Fibroblast of skin of left biceps (primary cell): ENCODE measurements at places on chromosomes 7 and 10.

GRCh38 chr10:99760321-99760720 lies 22.1 kb upstream of the ABCC2 start:
- no peak for DNase-seq

DNA sequence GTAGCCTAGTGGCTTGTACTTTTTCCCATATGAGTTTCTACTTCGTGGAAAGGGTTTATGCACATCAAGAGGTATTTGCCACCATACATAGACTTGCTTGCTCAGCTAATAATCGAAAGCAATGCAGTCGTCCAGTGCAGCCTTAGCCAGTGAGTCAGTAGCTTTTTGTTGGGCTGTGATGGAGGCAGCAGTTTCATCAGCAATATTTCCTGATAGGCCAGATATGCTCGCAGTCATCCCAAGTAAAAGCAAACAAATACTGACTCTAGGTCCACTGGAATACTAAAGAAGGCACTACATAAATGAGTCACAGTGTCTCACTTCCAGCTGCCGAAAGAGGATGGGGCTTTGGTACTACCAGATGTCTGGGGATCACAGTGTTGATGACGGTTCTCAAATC lies 2.1 kb upstream of the BNIP3 start:
- peak; percentile 57 for DNase-seq

- no peak for DNase-seq
Observed at GRCh38 chr10:34816085-34816496, 995 bp upstream of the PARD3 start.

- no peak for DNase-seq
Observed at GRCh38 chr7:24201226-24201625, 82.8 kb upstream of the NPY start.

DNA sequence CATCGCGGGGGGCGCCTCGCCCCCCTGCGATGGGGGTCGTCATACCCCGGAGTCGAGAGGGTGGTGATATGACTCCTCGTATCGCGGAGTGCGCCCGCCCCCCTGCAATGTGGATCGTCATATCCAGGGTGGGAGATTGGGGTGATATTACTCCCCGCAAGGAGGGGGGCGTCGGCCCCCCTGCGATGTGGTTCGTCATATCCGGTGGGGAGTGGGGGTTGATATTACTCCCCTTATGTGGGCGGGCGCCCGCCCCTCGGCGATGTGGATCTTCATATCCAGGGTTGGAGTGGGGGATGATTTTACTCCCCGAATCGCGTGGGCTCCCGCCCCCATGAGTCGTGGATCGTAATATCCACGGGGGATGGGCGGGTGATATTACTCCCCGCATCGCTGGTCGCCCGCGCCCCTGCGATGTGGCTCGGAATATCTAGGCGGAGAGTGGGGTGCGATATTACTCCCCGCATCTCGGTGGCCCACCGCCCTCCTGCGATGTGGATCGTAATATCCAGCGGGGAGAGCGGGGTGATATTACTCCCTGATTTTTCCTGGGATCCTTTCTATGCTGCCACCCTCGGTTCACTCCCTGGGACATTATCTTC lies 36.9 kb downstream of the MEIG1 start:
- DNase-seq: no peak

DNA sequence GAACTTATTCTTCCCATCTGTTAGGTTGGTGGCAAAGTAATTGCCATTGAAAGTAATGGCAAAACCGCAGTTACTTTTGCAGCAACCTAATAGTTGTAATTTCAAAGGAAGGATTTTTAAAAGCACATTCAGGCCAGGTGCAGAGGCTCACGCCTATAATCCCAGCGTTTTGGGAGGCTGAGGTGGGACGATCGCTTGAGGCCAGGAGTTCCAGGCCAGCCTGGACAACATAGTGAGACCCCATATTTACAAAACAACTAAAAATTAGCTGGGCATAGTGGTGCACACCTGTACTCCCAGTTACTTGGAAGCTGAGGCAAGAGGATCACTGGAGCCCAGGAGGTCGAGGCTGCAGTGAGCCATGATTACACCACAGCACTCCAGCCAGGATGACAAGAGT lies 374.9 kb downstream of the GALNT17 start:
- no peak for DNase-seq

GRCh38 chr7:132697003-132697402 lies 120.7 kb upstream of the PLXNA4 start:
- DNase-seq: no peak

DNA sequence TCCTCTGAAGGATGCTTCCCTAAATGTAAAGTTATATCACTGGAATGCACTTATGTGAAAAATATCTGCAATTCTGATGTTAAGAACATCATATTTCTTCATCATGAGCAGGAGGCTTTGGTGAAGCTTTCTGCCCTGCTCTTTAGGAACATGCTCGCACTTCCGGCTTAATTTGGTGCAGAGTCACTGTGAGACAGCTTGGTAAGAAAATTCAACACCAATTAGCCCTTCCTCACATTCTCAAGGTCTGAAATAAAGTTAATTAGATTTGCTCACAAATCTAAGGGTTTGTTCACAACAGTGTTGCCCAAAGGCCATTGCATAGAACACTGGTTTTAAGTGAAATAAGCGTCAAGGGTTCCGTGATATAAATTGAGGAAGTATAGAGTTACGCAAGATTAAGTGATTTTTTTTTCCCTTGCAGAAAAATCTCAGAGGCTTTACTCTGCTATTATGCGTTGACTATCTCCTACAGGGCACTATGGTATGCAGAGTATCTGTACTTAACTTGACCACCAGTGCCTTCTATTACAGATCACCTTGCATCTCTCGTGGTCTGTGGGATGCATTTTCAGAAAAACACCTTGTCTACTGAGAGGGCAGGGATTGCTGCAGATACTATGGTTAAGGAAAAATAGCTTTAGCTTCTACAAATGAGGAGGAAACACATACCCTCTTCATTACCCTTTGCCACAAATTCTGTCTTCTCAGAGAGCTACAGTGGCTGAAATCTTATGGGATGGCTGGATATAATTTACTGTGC lies 953.9 kb downstream of the TYW1 start:
- no peak for DNase-seq

DNA sequence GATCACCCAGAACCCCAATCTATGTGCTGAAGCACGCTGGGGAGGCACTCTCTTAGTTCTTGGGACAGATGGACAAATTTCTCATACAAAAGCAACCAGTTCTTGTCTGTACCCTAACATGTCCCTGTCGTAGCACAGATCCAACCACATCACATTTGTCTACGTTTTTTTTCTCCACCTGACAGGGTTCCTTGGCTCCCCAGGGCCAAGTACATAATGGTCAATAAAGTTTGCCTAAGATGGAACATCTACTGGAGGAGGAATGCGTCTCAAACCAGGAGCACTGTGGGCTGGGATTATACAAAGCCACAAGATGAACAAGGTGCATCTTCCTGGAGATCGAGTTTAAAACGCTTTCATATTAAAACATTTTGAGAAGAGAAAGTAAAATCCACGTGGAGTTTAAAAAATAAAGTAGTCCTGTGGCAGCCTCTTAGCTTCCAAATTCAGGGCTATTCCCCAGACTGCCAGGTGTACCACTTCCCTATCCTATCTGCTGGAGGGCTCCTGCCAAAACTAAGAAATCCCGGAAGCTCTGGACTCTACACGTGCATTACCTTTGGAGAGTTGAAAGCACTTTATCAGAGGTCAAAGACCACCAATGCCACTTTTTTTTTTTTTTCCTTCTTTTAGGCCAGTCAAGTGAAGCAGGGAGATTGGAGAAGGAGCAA lies 1.4 kb downstream of the TMEM243 start:
- no peak for DNase-seq

DNA sequence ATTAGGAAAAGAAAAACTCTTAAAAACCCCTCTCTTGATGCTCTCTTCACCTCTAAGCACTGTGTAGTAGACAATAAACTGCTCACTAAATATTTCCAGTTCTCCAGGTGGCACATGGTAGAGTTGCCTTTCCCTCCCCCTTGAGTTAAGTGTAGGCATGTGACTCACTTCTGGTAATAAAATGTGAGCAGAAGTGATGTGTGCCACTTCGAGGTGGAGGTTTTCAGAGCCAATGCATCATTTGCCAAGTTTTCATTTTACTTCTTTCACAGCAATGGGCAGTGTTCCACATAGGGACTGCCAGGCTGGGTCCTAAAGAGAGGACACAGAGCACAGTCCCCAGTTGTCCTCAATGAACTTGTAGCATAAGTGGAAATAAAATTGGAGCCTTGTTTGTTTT lies 131.6 kb upstream of the NPY start:
- DNase-seq: no peak

- no peak for DNase-seq
Observed at GRCh38 chr7:100220586-100221230, 959 bp downstream of the PVRIG start.

DNA sequence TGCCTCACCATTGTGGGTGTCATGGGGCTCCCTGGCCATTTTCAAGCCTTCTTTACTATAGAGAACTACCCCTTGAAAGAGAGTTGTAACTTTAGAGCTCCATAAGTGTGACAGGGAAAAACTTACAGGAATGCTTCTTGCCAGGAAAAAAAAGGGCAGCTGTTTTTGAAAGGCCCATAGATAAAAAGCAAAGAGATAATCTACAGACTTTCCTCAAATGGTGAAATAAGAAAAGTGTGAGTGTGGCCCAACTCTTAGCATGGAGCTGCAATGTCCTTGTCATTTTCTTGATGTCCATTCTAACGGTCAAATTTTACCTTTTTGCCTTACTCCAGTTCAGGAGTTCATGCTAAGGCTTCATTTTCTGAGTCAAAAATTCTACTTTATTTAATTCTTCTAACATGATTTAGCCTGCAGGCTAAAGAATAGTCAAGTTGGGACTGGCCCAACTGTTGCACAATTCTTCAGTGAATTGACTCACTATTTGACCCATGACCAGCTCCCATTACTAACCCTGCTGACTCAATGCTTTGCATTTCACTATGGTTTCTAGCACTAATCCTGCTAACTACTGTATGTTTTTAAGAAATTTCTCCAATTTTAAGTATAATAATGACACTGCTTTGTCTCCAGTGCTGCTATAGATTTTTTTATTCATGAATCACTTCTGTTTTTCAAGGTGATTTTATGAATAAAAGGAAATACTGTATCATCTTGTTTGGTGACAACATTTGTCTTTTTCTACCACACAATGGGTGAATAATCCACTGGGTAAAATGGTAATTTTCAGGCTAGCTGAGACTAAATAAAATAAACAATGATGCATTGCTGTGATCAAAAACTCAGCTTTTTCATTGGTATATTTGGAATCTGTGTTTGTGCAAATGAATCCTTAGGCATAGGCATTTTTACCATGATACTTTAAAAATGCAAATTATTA lies 41.4 kb upstream of the SGCE start:
- DNase-seq: peak; percentile 88

DNA sequence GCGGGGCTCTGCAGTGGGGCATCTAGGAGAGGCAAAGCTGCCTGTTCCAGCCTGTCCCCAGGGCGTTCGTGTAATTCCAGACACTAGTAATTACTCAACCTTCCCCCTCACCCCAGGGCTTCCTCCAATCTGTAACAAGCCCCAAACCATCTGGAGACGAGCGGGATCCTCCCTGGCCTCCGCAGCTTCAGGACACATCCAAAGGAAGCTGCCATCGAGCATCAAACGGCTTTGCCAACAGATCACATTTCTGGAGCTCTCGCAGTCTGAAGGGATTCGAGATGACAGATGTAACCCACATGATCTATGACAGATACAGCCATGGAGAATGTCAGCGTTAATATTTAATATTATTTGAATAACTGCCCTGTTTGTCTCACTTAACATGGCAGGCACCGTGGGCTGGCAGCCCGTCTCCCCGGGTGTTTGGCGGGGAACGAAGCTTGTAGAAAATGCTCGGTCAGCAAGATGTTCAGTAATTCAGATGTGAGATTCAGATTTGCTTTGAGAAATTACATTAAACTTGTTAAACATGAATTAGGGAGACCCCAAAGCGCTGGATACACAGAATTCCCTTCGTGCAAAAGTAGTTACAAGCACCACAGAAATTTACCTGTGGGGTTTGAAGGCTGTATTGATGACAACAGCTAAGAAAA lies 108.5 kb upstream of the C7orf33 start:
- DNase-seq: no peak

- no peak for DNase-seq
Observed at GRCh38 chr7:129610709-129611245, 743 bp upstream of the NRF1 start.

DNA sequence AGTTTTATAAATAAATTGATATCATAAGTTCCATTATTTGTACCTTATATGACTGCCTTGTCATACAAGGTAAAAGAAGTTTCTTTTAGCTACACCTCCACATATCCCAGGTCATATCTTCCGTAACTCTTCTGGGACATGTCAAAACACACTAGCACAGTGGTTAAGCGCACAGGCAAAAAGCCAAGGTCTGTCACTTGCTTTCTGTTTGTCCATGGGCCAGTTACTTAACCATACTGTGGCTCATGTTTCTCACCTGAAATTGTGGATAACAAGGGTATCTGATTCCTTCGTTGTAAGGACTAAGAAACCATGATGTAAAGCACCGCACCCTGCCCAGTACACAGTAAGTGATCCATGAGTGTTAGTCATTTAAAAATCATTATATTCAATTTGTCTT lies 56.2 kb downstream of the SEMA3D start:
- DNase-seq: no peak

DNA sequence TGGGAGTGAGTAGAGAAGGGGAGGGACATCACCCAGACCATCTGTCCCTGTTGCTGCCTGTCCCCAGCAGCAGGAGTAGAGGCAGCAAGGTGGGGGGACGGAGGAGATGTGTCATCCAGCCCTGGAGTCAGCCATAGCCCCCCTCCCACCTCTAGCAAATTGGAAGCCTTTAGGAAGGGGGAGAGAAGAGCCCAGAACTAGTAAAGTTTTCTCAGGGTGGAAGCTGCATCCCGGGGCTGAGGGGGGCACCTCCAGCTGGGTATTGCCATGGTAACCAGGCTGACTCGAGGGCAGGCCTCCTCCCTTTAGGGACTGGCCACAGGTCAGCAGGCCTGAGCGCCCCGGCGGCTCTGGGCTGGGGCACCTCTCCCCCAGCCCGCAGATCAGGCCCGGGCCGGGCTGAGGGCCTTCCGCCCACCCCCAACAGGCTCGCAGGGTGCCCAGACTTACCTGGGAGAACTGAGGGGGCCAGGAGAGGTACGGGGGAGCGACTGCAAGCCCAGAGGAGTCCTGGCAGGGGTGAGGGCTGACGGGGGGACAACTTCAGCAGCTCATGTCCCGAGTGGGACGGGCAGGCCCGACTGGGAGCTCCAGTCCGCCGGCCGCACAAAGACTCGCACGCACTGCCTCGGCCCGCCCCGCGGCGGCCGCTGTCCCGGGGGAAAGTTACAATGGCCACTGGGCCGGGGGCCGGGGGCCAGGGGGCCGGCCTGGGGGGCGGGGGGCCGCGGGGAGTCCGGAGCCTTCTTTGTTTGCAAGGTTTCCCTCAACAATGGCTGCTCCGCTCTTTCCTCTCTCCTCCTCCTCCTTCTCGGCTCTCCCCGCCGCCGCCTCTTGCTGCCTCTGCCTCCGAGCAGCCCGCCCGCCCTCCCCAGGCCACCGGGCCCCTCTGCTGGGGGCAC lies 6.0 kb downstream of the LDB1 start:
- DNase-seq: no peak

- peak; percentile 58 for DNase-seq
Observed at GRCh38 chr7:134792968-134793367, 13.5 kb downstream of the CALD1 start.

- peak; percentile 66 for DNase-seq
Observed at GRCh38 chr10:18607503-18608378, 43.6 kb downstream of the NSUN6 start.
